ENCODE measurements at places on chromosomes 7 and 10.

DNA sequence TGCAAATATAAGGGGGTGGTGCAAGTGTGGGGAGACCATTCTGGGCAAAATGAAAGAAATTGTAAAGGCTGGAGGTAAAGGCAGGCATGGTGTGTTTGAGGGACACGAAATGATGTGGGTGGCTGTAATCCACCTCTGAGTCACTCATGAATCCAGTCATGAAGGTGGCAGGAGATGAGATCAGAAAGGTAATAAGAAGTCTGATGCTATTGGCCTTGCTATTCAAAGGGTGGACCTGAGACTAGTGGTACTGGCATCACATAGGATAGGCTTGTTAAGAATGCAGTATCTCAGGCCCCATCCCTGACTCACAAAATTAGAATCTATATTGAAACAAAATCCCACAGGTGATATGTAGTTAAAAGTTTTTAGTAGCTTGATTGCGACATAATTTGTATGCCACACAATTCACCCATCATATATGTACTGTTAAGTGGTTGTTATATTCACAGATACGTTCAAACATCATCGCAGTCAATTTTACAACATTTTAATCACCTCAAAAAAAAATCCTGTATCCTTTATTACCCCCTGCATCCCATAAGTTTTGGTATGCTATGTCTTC lies 85.6 kb downstream of the ST8SIA6 start:
- DNase-seq = no peak

GRCh38 chr7:120460949-120461348 lies 188.0 kb downstream of the KCND2 start:
- no peak for DNase-seq

DNA sequence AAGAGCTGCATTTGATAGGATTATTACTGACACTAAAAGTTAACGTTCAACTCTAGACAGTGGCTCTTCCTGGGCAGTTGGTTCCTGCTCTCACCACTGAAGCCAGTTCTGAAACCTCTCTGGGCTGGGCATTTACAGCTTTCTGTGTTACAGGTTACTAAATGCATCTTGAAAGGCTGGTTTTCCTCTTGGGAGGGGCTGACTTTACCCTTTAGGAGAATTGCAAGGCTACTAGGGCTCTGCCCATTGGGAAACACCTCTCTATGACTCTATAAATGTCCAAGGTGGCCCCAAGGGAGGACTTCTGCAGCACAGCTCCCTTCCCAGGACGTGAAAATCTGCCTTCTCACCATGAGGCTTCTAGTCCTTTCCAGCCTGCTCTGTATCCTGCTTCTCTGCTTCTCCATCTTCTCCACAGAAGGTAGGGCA lies at the start of gene GPR15LG:
Gene GPR15LG (plus strand): TSS at position 301 of the 429 bp plus-strand sequence. CDS start 51 bp downstream, at position 352.
- DNase-seq = no peak

- DNase-seq = no peak
Observed at GRCh38 chr10:18418541-18419215, 232.7 kb downstream of the NSUN6 start.

- DNase-seq = no peak
Observed at GRCh38 chr7:87589631-87590030, 11.1 kb downstream of the ABCB1 start.

- DNase-seq = no peak
Observed at GRCh38 chr7:18429547-18429946, 66.0 kb upstream of the HDAC9 start.

GRCh38 chr7:155918720-155919390 lies 106.6 kb upstream of the SHH start:
- no peak for DNase-seq

DNA sequence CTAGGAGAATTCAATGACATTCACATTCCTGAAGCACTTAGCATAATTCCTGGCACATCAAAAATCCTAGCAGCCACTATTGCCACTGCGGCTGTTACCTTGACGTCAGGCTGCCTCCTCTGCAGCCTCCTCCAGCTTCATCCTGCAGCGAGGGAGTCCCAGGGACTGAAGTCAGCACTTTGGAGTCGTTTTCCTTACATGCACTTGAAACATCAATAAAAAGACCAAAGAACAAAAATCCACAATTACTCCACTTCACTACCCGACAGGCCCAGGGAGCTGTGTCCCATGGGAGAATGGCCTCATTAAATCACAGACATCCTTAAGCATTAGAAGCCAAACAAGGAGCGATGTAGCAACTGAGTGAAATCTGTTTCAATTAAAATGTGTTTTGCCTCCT lies 48.6 kb upstream of the NANOS1 start:
- DNase-seq = no peak

DNA sequence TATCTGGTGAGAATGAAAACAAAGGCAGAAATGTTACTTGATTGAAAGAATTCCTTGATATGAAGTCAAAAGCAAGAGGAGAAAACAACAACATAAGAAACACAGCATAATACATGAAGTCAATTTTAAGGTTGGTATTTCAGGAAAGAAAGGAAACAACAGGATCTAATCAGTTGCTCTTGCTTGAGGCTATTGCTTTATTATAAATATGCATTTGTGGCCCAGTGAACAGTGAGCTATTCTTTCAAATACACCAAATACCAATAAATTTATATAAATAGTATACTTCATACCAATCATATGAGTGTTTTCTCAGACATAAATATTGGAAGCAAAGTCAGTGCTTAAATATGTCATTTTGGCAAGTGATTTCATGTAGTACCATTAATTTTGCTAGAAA lies 806.6 kb downstream of the NXPH1 start:
- DNase-seq = no peak

DNA sequence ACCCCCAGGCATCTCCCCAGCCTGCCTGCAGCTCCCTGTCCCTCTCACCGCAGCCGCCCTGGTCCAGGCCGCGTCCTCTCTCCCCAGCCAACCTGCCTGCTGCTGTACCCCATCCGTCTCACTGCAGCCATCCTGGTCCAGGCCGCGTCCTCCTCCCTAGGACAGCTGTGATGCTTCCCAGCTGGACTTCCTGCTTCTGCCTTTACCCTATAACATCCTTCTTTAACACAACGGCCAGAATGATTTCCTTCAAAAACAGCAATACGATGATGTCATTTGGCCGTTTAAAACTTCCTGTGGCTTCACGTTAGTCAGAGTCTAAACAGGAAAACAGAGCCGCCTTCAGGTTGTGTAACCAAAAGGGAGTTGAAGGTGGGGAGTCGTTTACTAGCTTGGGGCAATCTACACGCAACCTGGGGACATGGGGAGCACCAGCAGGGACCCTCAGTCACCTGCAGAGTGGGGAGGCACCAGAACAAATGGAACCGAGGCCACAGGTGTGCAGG lies 32.2 kb upstream of the ZFAND2A start:
- no peak for DNase-seq

- no peak for DNase-seq
Observed at GRCh38 chr10:62082271-62082656, 180.8 kb downstream of the ARID5B start.

GRCh38 chr7:27684491-27684890 lies 21.8 kb upstream of the HIBADH start:
- DNase-seq = no peak

DNA sequence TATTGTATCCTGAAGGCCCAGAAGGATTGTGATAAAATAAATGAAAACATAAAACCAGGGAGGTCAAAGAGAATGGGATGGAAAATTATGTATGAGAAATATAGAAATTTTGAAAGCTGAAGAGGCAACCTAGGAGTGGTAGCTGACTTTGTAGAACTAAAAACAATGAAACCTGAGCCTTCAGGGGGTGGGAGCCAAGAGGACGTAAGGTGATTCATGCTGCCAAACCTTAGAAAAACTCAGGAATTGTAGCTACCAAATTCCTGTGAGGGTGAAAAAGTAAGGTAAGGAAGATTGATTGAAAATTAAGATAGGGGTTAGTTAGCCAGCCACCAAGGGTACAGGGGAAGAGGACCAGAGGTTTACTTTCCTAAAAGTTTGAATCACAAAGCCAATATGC lies 213.2 kb downstream of the KCND2 start:
- DNase-seq = no peak

GRCh38 chr7:85104432-85105205 lies 82.2 kb downstream of the SEMA3D start:
- DNase-seq = no peak

- no peak for DNase-seq
Observed at GRCh38 chr10:34116220-34116641, 698.9 kb downstream of the PARD3 start.

DNA sequence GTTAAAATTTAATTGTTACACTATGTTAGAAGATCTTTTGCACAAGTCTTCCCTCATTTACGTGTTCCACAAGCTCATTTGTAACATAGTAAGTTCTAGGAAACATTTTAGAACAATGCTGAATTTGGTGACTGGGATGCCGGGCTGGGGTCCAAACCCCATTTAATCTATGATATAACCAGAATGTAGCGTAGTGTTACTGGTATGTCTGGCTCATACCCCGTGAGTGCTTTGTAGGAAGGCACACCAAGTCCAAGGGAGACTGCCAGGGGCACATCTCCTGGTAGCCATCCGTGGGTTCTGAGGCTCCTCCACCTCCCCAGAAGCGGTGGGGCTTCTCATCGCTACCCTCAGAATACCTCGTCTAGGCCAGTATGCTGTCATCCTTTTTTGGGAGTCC lies 21.3 kb upstream of the TMEM236 start:
- no peak for DNase-seq

DNA sequence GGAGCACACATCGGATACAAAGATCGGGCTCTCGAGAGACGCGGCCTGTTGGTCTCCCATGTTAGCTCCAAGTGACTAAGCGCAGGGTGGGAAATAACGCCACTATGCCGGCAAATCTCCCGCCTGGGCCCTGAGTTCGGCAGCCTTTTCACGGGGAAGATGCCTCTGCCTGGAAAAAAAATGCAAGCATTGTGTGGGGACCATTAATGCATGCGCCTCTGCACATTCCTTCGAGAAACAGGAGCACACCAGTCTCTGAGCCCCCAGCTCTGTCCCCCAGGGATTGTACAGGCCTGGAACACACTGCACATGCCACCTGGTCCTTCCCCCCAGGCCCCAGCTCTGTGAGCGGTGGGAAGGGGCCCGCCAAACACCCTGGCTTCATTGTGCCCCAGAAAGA lies 44.1 kb downstream of the FBXW4 start:
- no peak for DNase-seq

DNA sequence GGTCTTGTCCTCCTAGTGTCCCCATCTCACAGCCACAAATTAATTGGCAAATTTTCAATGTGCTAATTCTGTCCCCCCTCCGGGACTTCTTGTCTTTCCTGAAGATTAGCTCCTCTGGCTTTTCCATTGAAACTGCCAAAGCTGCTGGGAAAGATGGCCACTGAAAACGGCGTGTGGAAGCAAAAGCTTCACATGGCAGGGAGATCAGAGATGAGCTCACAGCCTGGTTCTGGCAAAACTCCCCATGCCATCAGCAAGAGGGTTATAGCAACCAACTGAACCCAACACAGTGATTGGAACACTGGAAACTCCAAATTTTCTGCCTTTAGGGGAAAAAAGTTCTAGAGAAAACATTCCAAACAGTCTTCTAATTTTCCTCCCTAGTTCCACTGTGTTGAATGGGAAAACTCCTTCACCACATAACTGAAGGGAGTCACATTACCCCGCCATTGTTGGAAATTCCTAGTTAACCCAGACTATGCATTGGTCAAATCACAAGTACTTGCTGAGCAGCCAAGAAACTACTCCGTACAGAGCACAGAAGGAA lies 37.0 kb downstream of the NRAP start:
- no peak for DNase-seq

- no peak for DNase-seq
Observed at GRCh38 chr7:27151931-27152815, at the start of gene HOXA3. Gene HOXA3, minus strand, starts transcription at chr7:27152583. Its CDS starts 41,943 bp downstream, at chr7:27110640.

GRCh38 chr7:1937252-1937605 lies 267.2 kb downstream of the ELFN1 start:
- DNase-seq = no peak

GRCh38 chr10:72035252-72035887 lies 53.0 kb downstream of the SPOCK2 start:
- DNase-seq = no peak

DNA sequence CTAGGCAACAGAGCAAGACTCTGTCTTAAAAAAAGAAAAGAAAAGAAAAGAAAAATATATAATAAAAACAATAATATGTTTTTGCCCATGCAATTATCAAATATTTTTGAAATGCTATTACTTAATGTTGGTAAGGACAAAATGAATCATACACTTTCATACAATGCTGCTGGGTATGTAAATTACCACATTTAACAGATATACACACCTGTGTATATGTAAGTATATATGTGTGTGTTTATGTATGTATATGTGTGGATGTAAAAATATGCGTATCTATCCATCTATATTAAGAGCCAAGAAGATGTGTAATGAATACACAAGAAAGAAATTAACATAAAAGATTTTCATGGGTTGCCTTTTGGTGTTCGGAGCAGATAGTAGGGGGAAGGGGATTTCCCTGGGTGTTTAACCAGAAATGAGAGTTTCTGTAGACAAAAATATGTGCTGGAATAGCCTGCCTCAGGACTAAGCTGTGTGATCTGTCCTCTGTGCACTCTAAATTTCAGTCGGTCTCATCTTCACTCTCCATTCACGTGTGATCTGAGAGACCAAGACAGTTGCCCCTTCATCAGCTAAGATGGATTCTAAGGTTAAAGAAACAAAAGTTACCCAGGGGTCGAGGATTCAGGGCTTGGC lies 61.2 kb downstream of the PRKCQ start:
- DNase-seq = no peak

- no peak for DNase-seq
Observed at GRCh38 chr7:47195641-47196040, 386.3 kb downstream of the TNS3 start.

GRCh38 chr7:80677629-80678028 lies 39.2 kb downstream of the CD36 start:
- no peak for DNase-seq

DNA sequence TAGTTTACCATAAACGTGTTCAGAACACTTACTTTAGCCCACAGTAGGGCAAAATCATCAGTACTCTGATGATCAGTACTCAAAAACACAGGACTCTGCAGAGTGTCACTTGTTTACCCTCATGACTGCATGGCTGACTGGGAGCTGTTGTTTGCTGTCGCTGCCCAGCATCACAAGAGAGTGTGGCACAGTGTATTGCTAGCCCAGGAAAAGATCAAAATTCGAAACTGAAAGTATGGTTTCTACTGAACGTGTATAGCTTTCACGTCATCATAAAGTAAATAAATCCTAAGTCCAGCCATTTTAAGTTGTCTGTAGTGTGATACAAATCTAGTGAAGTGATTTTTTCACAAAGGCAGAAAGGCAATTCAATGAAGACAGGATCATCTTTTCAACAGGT lies 184.6 kb downstream of the RAMP3 start:
- DNase-seq = no peak

DNA sequence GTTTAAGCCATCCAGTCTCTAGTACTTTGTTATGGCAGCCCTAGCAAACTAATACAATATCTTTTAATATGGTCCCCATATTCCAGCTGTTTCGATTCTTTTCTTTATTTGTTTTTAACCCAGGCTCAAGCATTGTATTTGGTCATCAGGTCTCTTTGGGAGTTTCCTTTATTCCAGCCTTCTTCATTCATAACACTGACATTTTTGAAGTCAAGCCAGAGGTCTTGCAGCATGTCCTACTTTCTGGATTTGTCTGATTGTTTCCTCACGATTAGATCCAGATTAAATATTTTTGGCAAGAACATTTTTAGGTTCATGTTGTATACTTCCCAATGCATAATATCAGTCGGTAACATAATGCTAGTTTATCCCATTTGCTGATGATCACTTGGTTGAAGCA lies 11.8 kb downstream of the SLC25A13 start:
- no peak for DNase-seq

GRCh38 chr10:8661886-8662285 lies 607.4 kb downstream of the GATA3 start:
- DNase-seq = no peak
